PC-3 (cell line): ENCODE measurements at places on chromosomes 3 and 15. TPM values are rescaled to one million over a fixed set of nuclear protein-coding genes. Genes with fewer than 3 reads are reported as not detected.

DNA sequence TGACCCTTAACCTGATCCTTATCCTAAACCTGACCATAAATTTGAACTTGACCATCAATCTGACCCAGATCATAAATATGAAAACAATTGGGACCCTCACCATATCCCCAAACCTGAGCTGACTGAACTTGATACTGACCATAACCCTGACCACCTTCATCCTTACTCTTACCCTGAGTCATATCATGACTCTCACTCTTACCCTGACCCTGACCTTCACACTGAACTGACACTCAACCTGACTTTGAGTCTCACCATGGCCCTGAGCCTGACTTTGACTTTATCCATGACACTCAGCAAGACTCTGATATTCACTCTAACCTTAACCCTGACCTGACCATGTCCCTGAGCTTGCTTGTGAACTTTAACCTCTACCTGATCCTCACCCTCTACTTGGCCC lies 34.3 kb upstream of the SLC25A26 start:
- H3K27ac ChIP-seq, result no peak overlapping the region
- H3K27me3 ChIP-seq, result no peaks in the 10 kb centered on the region
- H3K4me1 ChIP-seq, result no peaks in the 10 kb centered on the region
- H3K4me3 ChIP-seq, result no peak overlapping the region
- no peaks in the 10 kb centered on the region for H3K36me3 ChIP-seq
- DNase-seq, result no peak

- H3K4me1 ChIP-seq, result peaks cover 32% of the 10 kb centered on the region
- H3K27me3 ChIP-seq, result no peaks in the 10 kb centered on the region
- peak overlapping the region; percentile 28; the same call in 1 of the 2 replicates for H3K27ac ChIP-seq
- DNase-seq, result peak; percentile 98
- no peaks in the 10 kb centered on the region for H3K36me3 ChIP-seq
These were observed 23.0 kb downstream of the SUCNR1 start for GRCh38 chr3:151896246-151897012.

DNA sequence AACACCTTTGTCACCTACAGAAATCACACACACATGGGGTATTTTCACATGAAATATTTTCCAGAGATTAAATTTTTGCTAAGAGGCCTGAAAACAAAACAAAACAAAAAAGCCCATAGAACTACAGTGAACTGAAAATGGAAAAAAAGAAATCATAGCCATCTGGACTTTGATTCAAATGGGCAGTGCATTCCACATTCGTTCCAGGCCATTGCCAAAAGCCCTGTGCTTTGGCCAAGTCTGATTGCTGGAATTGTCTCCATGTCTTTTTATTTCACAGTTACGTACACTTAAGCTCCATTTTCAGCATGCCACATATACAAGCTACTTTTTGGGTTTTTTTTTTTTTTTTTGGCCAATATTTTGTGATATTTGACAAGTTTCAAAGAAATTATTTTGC lies 47.1 kb downstream of the TFG start:
- no peak overlapping the region for H3K4me3 ChIP-seq
- H3K36me3 ChIP-seq, result peaks cover 29% of the 10 kb centered on the region
- no peaks in the 10 kb centered on the region for H3K4me1 ChIP-seq
- H3K27me3 ChIP-seq, result no peaks in the 10 kb centered on the region
- H3K27ac ChIP-seq, result no peak overlapping the region
- DNase-seq, result no peak

DNA sequence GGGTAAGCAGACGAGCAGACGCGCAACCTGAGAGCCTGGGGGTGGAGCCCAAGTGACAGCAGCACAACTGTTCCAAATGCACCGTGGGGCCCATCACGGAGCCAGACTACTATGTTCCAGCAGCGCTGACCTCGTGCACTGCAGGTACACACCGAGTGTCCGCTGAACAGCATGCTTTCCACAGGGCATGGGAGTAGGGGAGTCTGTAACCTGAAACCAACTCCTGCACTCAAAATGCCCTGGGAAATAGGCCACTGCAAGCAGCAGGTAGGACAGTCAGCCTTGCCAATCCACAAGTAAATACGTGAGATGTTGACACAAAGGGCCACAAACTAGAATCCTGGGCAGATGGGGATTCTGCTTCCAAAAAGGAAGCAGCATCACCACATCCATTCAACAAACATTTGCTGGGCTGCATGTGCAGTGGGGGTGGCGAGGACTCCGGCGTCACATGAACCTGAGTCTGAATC lies 73.9 kb downstream of the TBC1D2B start:
- H3K4me1 ChIP-seq, result peaks cover 17% of the 10 kb centered on the region
- no peaks in the 10 kb centered on the region for H3K27me3 ChIP-seq
- no peak overlapping the region for H3K27ac ChIP-seq
- DNase-seq, result no peak
- H3K4me3 ChIP-seq, result no peak overlapping the region

The SH2D7 gene
- not detected in 2 replicates for total RNA-seq
